Activated T-cell treated with anti-CD3 and anti-CD28 coated beads, Interleukin-2, amount 50 U/mL, for 72 hours (primary cell): ENCODE measurements at places on chromosomes 6 and 20. TPM values are rescaled to one million over a fixed set of nuclear protein-coding genes. Genes with fewer than 3 reads are reported as not detected.

GRCh38 chr6:47414423-47415167 is 63.0 kb upstream of the CD2AP start:
- DNase-seq: peak; percentile 6

DNA sequence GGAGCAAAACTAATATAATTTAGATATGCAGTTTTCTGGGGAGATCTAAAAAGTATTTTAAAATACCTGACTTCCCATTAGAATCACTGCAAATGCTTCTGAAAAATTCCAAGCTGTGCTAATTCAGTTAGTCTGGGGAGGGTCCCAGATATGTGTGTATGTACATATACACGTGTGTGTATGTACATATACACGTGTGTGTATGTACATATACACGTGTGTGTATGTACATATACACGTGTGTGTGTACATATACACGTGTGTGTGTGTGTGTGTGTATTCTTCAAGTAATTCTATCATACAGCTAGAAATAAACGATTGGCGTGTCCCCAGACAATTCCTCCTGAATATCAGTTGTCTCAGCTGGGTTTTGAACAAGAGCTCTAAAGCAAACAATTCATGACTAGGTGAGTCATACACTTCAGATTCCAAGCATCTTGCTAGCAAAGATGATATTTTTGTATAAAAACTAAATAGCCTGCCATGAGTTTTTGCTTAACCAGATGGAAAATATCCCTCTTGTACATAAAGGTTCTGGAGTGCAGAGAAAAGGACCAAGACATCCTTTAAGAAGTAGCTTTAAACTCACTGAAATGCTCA is 58.2 kb downstream of the SPACA1 start:
- no peak for DNase-seq

- DNase-seq: no peak
These were observed 13.5 kb upstream of the CCDC167 start for GRCh38 chr6:37513155-37513554.

Gene GRM1
- not detected for total RNA-seq

Gene FAM83D
- 10.4 TPM for total RNA-seq
